ENCODE measurements at places on chromosomes 1 and 21.

DNA sequence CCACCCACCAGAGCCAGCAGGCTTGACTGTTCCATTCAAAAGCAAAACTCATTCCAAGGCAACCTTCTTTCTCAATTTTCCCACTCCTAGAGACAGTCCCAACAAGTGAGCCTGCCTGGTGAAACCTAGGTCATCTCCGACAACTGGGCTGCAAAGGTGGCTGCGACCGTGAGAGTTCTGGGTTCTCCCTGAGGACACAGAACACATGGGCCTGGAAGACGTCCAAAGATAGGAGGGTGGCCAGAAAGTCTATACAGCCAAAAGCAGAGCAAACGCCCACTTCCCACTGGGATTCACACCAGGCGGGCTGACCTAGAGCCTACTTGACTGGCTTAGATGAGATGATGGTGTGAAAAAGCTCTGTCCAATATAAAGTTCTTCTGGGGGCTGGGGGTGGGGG lies 90.2 kb upstream of the GRIK3 start:
- DNase-seq = no peak

DNA sequence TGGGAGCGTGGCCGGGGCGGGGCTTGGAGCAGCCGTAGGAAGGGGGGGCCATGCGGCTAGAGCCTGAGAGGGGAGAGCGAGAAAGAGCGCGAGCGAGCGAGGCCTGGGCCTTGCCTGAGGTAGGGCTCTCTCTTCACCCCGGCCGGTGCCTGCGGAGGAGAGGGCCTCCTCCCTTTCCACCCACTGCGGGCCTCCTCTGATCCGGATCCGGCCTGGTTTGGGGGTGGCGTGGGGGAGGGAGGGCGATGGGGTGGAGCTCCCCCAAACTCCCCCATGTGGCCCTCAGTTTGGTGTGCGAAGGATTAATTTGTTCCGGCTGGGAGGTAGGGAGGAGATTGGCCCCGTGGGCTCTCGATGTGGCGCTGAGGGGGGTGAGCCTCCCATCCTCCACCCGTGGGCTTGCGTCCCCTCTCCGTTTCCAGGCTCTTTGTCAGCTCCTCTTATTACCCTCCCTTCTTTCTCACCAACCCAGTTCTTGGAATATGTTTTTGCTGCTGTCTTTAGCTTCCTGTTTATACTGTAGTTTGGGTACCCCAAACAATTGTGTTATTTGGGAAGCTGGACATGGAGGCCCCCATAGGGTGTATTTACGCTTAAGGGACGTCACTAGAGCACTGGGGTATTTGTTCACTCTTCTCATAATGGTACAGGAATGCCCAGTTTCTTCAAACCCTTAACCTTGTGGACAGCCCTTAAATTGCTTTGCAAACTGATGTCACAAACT lies 685 bp downstream of the UBAP2L start:
- DNase-seq = no peak

DNA sequence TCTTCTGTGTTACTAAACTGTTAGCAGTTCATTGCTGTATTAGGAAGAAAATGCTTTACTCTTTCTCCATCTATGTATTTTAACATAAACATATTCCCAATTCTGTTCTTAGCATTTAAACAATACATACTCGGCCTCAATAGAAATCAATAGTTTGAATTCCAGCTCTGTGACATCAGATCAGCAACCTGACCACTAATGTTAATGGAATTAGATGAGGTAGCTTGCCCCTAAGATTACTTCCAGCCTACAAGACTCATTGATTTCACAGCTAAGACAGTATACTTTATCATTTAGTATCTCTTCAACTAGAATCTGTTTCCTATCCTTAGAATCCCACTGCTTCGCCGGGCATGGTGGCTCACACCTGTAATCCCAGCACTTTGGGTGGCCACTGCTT lies 38.9 kb downstream of the EPRS1 start:
- DNase-seq = no peak

DNA sequence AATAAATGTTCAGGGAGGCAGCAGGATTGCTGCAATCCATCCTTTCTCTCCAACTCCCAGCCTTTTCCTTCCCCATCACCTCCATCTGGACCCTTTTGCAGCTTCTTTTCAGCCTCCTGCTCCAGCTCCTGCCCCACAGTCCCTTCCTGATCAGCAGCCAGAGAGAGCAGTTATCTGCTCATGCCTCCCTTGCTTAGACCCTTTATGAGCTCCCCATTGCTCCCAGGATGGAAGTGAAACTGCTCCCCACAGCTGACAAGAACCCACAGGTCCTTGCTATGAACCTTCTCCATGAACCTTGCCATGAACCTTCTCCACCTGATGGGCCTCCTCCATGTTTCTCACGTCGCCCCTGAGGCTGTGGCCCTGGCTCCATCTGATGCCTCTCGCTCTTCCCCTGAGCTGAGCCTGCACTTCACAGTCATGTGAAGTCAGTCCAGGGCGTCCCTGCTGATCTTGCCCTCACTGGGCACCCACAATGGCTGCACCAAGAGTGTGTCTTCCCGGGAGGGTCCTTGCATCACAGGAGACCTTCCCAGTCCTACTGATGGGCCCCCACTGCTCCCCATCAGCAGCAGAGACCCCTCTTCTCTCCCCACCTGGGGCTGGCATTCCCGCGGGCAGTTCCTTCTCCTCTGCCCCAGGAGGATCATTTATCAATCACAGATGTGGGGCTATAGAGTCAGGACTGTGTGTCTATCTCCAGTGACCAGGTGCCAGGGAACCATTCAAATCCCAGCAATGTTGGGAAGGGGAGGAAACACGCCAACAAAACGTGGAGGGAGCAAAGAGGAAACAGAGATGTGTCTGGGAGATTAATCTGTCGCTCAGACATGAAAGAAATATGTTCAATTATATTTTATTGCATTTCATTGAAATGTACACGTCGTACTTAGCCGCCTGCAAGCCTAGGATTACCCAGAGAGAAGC lies 73.1 kb downstream of the MATN1 start:
- DNase-seq = no peak

DNA sequence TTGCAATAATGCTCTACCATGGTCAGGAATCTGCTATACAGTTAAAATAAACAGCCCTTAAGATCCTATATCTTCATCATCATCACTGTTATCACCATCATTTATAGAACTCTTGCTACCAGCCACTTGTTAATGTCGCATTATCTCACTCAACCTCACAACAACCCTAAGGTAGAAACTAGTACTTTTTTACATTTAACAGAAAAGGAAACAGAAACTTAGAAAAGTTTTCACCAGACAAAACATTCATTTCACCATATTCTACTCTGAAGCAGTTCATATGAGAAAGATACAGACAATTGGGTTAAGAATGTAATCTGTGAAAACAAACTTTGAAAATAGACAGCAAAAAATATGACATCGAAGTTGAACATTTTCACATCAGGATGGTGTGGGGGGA lies 262.6 kb downstream of the ATG4C start:
- DNase-seq = no peak

GRCh38 chr1:202968895-202969295 lies 1.8 kb upstream of the CYB5R1 start:
- DNase-seq = no peak

DNA sequence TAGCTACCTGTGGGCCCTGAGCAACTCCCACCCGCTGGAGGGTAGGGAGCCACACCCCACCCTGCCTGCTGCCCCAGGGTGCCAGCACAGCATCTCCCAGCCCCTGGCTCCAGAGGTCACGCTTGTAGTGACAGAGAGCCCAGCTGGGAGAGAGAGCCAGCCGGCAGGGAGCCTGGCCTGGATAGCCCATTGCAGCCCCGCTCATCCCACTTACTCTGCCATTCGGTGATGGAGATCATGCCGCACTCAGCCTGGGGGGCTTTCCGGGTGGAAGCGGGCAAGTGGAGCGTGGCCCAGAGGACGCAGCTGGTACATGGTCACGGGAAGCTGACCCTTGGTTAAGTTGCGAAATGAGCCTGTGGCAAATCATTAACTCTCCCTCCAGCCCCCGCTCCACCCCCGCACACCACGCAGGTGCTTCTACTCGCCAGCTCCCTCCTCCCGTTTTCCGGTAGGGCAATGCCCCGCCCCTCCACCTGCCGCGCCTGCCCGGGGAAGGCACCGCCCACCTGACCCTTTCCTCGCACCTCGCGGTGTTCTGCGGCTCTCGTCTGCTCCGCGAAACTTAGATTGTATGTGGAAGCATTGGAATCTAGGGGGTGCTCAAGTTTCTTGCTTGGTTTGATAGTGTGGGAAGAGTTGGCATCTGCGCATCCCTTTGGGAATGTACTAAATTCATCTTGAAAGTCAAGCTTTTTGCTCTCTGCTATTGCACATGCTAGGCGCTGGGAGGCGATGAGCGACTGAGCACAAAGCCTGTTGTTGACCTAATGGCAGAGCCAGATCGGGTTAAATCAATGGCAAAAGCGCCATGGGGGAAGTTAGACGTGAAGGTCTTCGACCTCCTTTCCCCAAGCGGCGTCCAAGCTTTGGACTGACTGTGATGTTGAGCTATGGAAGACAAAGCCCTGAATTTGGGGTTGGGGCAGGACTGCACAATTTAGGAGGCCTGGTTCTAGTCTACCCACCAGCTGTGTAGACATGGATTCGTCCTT lies at the start of gene GOLT1A:
GOLT1A (minus strand) TSS at position 321 of the 995 bp plus-strand sequence; CDS start at position 239, 82 bp downstream.
- DNase-seq = no peak

GRCh38 chr21:22421416-22422180 lies 1423.4 kb downstream of the NCAM2 start:
- no peak for DNase-seq

DNA sequence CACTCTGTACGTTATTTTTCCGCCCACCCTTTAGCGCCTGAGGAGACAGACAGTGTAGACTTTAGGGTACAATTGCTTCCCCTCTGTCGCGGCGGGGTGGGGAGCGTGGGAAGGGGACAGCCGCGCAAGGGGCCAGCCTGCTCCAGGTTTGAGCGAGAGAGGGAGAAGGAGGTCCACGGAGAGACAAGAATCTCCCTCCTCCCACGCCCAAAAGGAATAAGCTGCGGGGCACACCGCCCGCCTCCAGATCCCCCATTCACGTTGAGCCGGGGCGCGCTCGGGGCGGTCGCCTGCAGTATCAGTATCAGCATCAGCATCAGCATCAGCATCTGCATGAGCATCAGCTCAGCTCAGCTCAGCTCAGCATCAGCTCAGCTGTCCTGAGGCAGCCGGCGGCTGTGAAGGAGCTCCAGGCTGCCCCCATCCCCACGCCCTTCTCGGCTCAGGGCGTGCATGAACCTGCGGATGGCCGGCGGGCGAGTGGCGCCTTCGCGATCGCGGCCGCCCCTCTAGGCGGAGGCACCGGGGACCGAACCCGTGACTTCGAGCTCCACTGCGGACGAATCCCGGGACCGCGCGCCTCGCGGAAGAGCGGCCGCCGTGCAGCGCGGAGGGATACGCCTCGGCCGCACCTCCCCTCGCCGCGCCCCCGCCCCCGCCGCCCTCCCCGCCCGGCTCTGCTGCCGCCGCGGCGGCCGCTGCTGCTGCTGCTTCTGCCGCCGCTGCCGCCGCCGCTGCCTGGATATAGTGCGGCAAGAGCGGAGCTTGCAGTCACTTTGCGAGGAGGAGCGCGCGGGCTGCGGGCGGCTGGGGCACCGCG lies at the start of gene NCAM2:
NCAM2 (plus strand) TSS at position 774 of the 820 bp plus-strand sequence.
- DNase-seq = peak; percentile 1

DNA sequence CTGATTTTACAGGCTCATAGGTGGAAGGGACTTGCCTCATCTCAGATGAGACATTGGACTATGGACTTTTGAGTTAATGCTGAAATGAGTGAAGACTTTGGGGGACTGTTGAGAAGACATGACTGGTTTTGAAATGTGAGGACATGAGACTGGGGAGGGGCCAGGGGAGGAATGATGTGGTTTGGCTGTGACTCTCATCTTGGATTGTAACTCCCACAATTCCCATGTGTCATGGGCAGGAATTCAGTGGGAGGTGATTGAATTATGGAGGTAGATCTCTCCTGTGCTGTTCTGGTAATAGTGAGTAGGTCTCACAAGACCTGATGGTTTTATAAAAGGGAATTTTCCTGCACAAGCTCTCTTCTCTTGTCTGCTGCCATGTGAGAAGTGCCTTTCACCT lies 20.8 kb downstream of the SCYL3 start:
- DNase-seq = no peak

DNA sequence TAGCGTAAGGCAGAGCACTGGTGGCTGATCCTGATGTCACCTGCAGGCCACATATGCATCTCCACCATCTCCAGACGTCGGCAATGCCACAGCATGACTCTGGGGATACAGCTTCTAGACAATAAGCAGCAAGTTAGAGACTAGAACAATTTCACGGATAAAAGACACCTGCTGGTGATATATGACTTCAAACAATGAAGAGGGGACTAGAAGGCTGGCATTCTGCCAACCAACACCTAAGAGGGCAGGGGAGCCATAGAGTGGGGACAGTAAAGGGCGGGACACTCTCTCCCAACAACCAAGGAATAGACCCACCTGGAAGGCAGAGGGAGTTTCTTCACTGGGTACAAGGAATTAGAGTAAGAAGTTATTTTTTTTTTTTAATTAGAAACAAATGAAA lies 126.7 kb downstream of the SIM2 start:
- DNase-seq = no peak

- no peak for DNase-seq
Observed at GRCh38 chr1:89863165-89863830, 42.5 kb downstream of the LRRC8D start.

GRCh38 chr1:32755810-32756159 lies 53.2 kb upstream of the SYNC start:
- no peak for DNase-seq

GRCh38 chr21:31078796-31079195 lies 40.5 kb upstream of the KRTAP19-8 start:
- DNase-seq = no peak

DNA sequence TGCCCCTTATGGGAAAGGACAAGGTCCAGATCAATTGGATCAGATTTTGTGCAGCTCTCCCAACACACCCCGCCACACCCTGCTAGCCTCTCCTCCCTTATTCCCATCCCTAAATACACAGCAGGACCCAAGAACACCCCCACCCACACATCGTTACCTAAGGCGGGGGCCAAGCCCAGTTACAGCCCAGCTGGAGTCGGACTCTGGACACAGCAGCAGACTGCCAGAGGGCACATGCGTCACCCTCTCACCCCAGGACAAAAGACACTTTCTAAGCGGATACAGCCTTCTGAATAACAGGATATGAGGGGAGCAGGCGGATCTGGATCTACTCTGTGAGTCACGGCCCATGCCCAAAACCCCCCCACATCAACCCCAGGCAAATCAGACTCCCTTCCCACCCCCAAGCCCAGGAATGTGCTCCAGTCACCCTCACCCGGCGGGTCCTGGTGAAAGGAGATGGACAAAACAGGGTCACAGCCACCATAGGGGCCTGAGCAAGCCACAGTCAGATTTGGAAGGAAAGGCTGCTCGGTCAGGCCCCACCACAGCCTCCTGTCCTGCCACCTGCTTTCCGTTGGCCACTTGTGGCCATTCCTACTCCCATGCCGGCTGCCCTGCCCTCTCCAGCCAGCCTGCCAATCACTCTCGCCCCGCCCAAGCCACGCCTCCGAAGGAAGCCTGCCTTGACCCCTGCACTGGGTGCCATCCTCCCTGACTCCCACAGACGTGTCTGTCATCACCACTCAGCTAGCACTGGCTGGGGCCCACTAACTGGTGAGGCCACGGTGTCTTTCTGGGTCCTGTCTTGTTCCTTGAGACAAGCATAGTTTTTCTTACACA lies 4.0 kb downstream of the S100A16 start:
- DNase-seq = no peak
